NCI-H1694 (cell line): ENCODE measurements at places on chromosomes 12 and 14.
A peak's percentile ranks its signal among the peaks of the same experiment; 100 is the strongest.

DNA sequence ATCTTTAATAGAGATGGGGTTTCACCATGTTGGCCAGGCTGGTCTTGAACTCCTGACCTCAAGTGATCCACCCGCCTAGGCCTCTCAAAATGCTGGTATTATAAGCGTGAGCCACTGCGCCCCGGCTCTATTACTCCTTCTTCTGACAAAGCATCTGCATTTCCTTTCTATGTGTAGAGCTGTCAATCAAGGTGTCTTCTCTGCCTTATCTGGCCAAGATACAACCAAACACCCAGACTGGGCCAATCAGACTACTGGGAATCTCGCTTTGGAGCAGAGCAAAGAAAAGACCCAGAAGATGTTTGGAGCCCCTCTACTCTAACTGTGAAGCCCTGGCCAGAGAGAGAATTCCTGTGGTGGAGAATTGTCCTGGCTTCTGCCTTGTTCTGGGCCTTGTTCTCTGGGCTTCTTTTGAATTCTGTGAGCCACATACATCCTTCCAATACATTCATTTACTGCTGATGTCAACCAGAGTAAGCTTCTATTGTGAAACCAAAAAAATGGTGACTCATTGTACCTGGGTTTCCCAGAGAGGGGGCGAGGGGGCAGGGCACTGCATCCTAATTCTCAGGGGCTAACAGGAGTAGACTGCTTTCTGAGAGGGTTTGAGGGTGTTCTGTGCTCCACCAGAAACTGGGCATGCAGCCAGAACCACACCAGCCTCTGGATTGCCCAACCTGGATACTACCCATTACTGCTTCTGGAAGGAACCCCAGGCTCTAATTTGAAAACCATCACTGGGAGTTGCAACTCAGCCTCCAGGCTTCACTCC lies 18.8 kb upstream of the FLVCR2 start:
- DNase-seq = no peak

DNA sequence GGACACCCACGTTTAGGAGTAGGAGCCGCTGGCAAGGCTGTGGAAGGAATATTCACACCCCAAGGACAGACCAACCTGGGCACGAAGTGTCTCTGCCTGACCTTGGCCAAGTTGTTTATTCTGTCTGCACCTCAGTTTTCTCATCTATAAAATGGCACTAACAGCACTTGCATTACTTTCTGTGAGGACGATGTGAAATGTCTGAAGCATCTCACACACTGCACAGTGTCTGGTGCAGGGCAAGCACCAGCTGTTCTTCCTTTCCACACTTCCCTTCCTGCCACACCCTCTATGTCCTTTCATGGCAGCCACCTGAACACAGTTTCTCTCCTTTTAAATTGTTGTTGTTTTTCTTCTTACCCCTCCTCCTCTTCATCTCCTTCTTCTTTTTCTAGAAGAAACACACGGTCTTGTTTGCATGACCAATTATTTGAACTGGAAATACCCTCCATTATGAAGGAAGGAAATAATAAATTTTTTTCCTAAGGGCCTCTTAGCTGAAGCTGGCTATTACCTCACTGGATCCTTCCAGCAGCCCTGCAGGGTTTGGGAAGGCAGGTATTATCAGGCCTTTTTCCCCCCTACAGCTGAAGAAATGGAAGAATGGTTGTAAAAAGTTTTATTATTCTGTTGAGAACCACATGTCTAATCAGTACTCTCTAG lies 42.9 kb upstream of the ATP23 start:
- DNase-seq = peak; percentile 16

DNA sequence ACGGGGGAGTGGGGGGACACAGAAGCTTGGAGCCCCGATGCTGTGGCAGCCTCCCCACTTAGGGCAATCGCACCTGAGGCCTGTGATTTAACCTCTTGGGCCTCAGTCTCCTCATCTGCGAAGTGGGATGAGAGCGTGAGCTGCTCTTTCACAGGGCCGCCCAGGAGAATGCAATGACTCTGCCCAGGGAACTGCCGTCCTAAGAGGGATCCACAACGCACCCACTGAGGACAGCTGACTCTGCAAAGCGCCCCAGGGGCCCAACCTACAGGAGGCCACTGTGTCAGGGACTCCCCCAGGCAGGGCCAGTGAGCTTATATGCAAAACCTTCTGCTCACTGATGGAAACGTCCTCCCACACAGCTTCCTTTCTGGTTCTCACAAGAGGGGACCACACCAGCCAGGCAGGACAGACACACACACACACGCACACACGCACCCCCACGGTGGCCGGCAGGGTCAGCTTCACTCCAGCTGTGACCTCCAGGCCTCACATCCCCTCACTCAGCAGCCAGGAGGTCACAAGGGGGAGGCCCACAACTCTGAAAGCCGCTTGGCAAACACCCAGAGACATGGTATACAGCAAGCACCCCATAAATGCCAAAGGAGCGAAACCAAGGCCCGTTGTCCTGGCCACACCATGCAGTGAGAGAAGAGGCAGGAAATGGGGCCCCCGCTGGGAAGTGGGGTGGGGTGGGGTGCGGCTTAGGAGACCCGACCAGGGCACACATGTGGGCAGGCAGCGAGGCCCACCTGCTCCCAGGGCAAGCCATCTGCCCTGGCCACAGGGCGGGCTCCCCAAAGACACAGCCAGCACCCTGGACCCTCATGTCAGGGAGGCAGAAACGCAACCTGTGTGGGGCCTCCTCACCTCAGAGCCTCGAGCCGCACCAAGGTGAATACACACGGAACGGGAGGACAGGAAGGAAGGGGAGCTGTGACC lies 73.3 kb downstream of the NCOR2 start:
- DNase-seq = no peak

- DNase-seq = no peak
Observed at GRCh38 chr12:94186278-94187241, 38.2 kb downstream of the PLXNC1 start.

GRCh38 chr12:123621101-123621500 lies 12.4 kb downstream of the EIF2B1 start:
- DNase-seq = no peak

- peak; percentile 21 for DNase-seq
Observed at GRCh38 chr12:97168804-97169203, 261.7 kb downstream of the NEDD1 start.
